ENCODE measurements at places on chromosomes 6 and 20.

DNA sequence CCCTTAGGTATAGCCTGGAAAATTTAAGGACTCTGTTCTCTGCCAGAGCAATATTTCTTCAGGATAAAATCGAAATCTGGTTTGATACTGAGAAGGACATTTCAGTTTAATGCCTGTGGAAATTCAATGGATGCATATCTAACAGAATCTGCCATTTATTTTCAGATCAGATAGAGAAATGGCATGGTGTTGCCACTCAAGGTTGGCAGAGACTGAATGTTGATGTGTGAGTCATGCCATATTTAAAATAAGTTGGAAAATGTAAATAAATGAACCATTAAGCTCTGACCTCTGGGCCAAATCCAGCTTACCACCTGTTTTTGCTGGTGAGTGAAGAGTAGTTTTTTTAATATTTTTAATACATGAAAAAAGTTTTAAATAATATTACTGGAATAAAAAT lies 594.6 kb downstream of the DOK5 start:
- DNase-seq, result no peak

- DNase-seq, result no peak
These were observed 710.3 kb upstream of the MARCKS start for GRCh38 chr6:113146878-113147277.

DNA sequence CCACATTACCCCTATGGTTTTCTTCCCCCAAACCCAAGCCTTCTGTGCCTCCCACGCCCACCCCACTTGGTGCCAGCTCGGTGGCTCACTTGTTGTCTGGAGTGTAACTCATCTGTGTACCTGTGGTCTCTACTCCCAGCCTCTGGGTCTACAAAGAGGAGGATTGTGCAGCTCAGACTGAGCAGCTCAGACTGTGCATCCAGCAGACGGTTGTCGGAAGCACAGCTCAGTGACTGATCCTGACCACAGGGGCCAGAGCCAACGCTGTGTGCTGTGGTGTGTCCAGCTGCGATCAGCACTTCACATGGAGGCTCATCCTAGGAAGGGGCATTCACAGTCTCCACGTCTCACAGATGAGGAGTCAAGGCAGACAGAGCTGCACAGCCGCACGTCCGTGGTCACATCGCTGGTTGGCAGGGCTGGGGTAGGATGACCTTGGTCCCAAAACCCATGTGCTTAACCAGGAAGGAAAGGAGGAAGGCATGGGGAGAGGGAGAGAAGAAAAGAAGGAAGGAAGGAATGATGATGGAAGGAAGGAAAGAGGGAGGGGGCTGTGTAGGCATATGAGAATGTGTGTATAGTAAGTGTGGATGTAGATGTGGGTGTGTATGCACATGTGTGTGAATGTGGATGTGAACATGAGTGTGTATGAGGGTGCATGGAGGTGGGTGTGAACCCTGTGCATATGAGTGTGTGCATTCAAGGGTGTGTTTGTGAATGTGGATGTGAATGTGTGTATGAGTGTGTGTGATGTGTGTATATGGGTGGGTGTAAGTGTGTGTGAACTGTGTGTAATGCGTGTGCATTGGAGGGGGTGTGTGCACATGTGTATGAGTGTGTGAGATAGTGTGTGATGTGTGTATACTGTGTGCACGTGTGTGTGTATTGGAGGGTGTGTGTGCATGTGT lies 28.2 kb upstream of the STX16 start:
- DNase-seq, result no peak

- DNase-seq, result no peak
These were observed 131.7 kb upstream of the MLIP start for GRCh38 chr6:53979468-53980067.

- DNase-seq, result no peak
These were observed 16.9 kb downstream of the SEC23B start for GRCh38 chr20:18524646-18525045.

DNA sequence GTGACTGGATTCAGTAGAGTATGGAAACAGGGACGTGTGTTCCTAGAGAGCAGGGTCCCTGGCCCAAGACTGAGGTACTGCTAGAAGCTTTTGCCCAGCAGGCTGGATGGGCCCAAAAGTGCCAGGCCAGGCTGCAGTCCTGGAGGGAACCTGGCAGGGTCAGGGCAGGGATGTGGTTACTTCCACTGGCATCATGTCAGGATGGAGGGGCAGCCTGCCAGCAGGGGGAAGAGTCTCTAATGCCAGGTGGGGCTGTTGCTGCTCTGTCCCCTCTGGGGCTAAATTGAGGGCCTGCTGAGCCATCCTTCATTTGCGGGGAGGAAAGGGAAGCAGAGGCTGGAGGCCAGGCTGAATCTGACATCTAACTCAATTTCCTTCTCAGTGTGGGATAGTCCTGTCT lies 17.2 kb downstream of the ZDHHC14 start:
- no peak for DNase-seq

DNA sequence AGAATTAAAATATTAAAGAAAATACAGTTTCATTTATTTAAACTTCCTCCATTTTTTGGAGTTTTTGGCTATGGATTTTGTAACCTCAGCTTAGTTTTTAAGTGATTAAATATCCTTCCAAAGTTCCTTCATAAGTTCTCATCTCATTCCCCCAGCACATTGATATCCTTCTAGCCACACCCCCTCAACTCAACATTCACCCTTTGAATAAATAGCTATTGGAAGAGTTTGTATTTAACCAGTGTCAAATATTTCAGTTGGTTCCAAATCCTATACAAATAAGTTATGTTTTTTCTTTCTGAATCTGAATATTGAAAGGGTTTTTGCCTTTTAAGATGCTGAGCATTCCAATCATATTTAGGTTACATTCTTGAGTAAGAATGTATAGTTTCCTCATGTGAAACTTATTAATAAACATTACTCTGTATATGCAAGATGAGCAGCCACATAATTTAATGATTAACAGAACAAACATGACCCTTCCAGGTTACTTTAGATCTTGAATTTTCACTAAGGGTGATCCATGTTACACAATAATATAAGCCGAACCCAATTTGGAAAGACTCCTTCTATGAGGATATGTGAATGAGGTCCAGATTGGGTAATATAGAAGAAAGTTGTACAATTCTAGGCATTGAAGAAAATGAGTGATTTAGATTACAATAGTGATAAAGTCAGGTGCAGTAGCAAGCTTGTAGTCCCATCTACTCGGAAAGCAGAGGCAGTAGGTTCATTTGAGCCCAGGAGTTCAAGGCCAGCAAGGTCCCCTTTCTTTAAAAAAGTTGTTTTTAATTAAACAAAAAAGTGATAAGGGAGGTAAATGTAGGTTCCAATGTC lies 13.6 kb downstream of the GLYATL3 start:
- DNase-seq, result no peak

- no peak for DNase-seq
These were observed 526.1 kb upstream of the MARCKS start for GRCh38 chr6:113331021-113331420.

GRCh38 chr20:48648482-48649051 lies 179.2 kb downstream of the PREX1 start:
- DNase-seq, result no peak

- DNase-seq, result no peak
These were observed 25.6 kb downstream of the HLA-G start for GRCh38 chr6:29853245-29853644.

GRCh38 chr6:105135907-105136430 lies 43.8 kb downstream of the POPDC3 start:
- DNase-seq, result no peak

DNA sequence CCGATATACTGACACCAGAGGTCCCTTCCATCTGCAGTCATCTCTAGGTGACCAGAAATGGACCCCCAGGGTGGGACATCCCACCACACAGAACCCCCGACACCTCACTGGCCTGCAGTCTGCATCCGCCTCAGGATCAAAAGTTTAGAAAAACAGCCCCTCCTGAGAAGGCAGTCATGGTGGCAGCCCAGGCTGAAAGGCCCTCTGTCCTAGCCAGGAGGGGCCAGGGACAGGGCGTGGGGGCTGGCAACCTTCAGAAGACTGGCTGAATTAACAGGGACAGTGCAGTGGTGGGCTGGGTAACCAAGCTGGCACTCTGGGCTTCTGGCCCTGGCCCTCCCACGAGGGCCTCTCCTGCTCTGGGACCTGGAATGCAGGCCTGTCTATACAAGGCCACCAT lies 34.3 kb upstream of the MDFI start:
- DNase-seq, result no peak

- no peak for DNase-seq
These were observed 24.0 kb upstream of the SERINC1 start for GRCh38 chr6:122495612-122496011.

GRCh38 chr6:52454556-52454955 lies 34.4 kb downstream of the EFHC1 start:
- no peak for DNase-seq

GRCh38 chr20:43046966-43047365 lies 142.7 kb downstream of the PTPRT start:
- DNase-seq, result no peak

DNA sequence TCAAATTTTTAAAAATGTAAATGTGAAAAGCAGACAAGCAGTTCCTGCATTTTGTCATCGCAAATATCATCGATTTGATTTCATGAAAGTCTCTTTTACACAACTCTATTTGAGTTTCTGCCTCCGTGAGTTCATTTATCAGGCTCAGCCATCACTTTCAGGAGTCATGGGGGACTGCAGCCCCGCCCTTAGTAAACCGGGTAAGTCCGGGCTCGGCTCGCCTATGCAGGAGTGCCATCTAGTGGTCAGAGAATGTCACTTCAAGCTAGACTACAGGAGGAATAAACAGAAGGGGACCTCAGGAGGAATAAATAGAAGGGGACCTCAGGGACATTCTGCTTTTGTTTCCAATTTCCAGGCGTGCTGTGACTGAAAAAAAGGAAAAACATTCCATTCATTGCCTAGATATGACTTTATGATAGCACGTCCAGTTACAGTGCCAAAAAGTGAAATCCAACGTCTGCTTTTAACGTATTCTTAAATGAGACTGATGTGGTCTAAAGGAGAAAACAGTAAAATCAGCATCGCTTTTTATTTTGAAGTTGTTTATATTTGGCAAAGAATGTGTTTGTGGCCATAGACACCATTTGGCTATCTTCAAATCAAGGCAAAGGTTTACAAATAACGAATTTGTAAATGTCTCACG lies 333.9 kb downstream of the HACE1 start:
- peak; percentile 75 for DNase-seq

GRCh38 chr6:129604321-129604720 lies 105.7 kb downstream of the ARHGAP18 start:
- DNase-seq, result no peak

- DNase-seq, result no peak
These were observed 102.2 kb upstream of the SASH1 start for GRCh38 chr6:148240461-148240840.

DNA sequence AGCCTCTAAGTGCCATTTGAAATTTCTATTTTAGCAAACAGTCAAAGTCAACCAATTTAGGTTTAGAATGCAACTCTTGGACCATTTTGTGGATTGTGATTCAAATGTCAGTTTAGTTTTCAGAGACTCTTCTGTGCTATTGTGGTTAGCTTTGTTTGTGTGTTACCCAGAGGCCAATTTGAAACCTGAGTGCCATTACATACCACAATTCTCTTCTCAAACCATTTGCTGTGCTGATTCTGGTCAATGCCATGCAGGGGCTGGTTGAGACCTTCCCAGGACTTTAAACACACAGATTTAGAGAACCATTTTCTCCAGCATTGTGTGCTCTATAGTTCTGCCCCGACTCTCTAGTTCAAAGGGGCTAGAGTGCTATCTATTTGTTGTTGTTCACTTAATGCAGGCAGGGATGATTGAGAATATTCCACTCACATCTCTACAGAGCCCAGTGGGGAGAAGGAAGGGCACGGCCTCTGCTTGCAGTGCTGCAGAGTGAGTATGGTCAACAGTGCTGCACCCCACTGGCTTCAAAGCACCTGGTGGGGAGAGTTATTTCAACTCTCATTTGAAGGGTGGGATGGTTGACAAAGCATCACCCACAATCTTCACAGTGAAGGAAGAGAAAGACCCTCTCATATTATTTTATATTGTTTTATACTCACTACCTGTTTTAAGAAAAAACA lies 738.2 kb downstream of the COL12A1 start:
- no peak for DNase-seq

GRCh38 chr20:20410678-20411077 lies 42.8 kb downstream of the INSM1 start:
- DNase-seq, result no peak

DNA sequence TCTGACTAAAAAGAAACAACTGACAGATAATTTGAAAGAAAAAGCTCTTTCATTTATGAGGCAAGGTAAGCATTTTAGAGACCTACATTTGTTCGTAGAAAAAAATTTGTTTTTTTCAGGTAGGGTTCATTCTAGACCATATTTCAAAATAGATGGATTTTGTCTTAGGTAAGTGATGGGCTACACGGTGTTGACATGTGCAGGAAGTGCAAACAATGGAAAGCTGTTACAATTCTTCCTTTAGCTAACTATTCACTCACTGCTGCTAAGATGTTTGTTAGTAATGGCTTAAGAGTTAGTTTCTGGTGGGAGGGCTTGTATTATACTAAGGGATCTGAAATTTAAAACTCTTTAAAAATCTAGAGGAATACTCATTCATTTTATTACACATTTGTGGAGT lies 96.7 kb downstream of the CD109 start:
- no peak for DNase-seq

DNA sequence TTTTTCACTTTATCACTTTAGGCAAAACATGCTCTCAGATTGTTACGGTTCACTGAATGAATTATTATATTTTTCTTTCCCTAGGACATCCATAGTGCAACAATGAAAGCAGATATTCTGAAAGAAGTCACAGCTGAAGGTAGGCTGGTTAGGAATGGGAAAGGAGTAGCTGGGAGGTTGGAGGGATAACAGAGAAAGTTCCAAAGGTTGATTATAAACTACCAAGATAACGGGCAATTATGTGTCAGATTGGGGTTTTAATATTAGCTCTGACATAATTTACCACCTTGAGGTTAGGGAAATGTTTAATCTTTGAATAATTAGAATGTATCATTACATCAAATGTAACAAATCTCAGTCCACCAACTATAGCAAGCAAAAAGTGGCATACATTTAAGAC lies 96.5 kb downstream of the HTR1B start:
- no peak for DNase-seq

- no peak for DNase-seq
These were observed 40.2 kb downstream of the MRPL14 start for GRCh38 chr6:44086931-44087574.

DNA sequence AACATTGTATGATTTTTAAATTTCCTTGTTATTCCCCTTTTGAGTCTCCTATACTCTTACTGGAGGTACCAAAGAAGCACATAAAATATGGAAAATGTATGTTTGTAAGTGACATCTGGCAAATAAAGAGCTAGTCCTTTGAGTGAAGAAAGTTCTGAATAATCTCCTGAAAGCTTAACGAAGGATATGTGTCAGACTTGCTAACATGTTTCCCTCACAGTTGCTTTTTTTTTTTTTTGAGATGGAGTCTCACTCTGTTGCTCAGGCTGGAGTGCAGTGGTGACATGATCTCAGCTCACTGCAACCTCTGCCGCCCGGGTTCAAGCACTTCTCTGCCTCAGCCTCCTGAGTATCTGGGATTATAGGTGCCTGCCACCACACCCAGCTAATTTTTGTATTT lies 63.6 kb downstream of the STK4 start:
- DNase-seq, result no peak

- DNase-seq, result no peak
These were observed 181.8 kb downstream of the TTLL2 start for GRCh38 chr6:167506443-167507301.

All from coronary artery (tissue), 2 donors.